Occipital lobe (tissue), 3 donors: ENCODE measurements at places on chromosomes 4 and X. TPM values are rescaled to one million over a fixed set of nuclear protein-coding genes. Genes with fewer than 3 reads are reported as not detected.

GRCh38 chrX:136689436-136689835, 41.5 kb downstream of the CD40LG start:
- no peak for DNase-seq

CD40LG gene
- total RNA-seq, result not detected

DNA sequence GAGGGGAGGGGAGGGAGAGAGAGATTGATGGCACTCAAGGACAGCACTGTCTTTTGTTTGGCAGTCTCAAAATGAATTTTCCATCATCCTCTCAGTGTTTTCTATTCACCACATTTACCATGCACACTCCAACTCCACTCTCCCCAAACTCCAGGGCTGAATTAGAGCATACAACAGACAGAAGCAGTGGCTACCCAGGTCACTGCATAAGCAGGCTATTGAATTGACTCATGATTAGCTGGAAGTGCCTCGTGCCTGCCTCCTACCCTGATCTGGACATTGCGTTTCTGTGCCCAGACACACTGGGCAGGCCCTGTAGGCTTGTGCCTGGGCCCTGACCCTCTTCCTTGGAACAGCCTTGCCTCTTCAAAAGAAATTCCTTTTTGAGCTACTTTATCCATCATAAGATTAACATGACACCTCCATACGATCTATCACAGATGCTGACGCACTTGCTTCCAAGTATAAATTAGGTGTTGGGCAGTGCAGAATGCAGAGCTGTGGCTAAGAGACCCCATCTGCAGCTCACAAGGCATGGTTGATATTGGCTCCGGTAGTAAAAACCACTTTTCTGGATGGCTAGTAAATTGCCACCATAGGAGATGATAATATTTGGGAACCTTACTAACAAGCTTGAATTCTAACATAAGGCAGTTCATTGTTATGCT, 752.9 kb downstream of the RPA4 start:
- DNase-seq, result no peak

- DNase-seq, result no peak
Observed at GRCh38 chr4:145484225-145484846, 2.7 kb downstream of the SMAD1 start.

DRP2 gene
- total RNA-seq, result 4.2 TPM

DNA sequence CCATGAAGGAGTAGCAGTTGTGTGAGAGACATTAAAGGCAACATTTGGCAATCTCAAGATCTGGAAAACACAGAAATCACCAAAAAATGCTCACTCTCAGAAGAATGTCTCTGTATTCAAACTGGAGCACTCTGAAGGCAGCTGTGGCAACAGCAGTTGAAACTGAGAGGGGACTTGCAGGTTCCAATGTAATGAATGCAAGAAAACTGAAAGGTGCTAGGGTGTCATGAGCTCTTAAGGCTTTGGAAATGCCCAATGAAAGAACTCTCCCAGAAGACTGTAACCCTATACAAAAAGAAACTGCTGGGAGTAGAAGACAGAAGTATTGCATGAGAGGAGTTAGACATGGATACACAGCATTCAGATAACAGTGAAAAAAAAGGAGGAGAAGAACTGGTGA, 118.2 kb upstream of the HTR2C start:
- DNase-seq, result no peak

FAM3A gene
- 8.1 TPM for total RNA-seq

DNA sequence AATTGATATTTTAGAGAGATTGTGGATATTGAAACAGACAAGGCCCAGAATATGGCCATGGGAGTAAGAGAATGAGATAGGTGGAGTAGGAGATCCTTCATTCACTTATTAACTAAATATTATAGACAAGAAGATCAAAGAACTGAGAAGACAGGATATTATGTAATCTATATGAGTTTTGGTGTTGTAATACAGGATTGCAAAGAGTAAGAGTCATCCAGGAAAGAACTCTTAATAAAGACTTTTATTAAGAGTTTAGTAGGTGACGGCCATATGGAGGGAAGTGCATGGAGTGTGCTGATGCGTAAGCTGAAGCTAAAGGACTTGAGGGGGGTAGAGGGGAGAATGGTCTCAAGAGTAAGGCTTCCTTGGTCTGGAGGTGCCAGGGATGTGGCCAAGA, 153.7 kb downstream of the VEGFC start:
- DNase-seq, result no peak

XK gene
- 3.3 TPM for total RNA-seq

GRCh38 chr4:121154103-121154515, 10.0 kb downstream of the TNIP3 start:
- no peak for DNase-seq

MXRA5 gene
- total RNA-seq, result 1.7 TPM

DNA sequence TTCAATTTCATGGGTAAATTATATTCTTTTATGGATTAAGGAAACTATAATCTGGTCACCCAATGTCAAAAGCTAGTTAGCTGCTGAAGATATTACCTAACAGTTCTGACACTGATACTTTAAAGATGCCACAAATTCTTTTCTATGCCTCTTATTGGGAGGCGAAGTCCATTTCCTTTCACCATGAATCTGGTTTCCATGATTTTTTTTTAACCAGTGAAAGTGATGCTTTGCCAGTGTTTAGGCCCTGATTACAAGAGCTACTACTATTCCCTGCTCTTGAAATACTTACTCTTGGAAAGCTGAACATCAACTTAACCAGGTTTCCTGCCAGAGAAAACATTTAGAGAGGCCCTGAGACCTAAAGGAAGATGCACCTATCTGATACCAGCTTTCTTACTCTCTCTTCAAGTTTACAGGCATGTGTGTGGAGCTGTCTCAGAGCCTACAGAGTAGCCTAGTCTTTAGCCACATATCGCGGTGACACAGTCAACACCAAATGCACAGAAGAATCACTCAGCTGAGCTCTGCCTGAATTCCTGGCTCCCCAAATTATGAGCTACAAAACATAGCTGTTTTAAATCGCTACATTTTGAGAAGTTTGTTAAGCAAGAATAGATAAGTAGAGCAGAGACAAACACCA, 1280.8 kb downstream of the PCDH7 start:
- DNase-seq, result no peak

ANAPC10 gene
- total RNA-seq, result 41.5 TPM

TFE3 gene
- 8.1 TPM for total RNA-seq

GRCh38 chr4:106618956-106619355, 250.4 kb upstream of the GIMD1 start:
- no peak for DNase-seq

GRCh38 chr4:23887989-23888388, 1.9 kb downstream of the PPARGC1A start:
- DNase-seq, result no peak

DNA sequence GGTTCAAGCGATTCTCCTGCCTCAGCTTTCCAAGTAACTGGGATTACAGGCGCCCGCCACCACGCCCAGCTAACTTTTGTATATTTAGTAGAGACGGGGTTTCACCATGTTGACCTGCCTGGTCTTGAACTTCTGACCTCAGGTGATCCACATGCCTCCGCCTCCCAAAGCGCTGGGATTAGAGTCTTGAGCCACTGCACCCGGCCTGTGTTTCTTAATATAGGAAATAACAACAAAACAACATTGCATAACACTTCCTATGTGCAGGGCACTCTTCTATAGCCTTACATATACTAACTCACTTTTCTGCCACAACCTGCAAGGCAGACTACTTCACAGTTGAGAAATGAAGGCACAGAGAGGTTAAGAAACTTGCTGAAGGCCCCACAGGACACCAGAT, 12.8 kb upstream of the TMEM131L start:
- DNase-seq, result no peak

GRCh38 chrX:1205681-1206611, 6.5 kb downstream of the CRLF2 start:
- DNase-seq, result no peak

SULT1B1 gene
- total RNA-seq, result 0.31 TPM

GRCh38 chr4:48225368-48226141, 44.1 kb downstream of the TEC start:
- no peak for DNase-seq

GRCh38 chr4:37978248-37978924, 18.2 kb downstream of the PTTG2 start:
- DNase-seq, result no peak

STK26 gene
- 0.78 TPM for total RNA-seq

RIPPLY1 gene
- total RNA-seq, result not detected

DNA sequence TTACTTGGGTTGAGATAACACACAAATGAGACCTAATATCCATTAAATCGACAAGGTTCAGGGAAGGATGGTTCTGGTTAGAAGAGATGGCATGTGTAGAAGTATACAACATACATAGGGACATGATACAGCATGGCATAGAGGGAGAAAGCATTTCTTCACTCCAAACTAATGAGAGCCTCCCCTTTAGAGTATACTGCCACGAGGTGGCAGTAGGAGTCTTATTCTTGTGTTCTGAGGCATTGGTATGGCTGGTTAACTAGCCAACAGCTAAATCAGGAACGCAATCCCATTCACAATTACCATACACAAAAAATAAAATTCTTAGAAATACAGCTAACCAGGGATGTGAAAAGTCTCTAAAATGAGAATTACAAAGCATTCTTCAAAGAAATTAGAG, 29.1 kb upstream of the TRO start:
- DNase-seq, result no peak

- no peak for DNase-seq
Observed at GRCh38 chr4:137623013-137623412, 90.7 kb upstream of the PCDH18 start.

- no peak for DNase-seq
Observed at GRCh38 chr4:113467581-113467980, 294.0 kb downstream of the CAMK2D start.

CACNA1F gene
- total RNA-seq, result not detected

DNA sequence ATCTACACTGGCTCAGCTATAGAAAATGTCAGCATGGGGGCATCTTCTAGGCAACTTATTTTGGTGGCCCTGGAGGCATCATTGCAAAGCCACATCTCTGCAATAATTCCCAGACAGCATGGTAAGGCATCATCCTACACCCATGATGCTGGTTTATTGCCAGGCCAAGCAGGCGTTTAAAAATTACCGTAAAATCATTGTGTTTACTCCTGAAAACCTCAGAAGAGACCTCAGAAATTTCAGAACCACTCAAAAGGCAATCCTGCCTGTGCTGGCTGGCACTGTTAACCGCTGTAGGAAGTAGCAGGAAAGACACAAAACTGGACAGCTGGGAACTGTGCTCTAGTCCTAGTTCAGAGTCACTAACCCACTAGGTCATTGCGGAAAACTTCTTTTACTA, 63.2 kb downstream of the MID1 start:
- no peak for DNase-seq

EIF1AX gene
- total RNA-seq, result 106 TPM

SHROOM3 gene
- 17.8 TPM for total RNA-seq

SPON2 gene
- 3.3 TPM for total RNA-seq

GRCh38 chr4:90852237-90852636, 725.0 kb downstream of the CCSER1 start:
- DNase-seq, result peak; percentile 21

DNA sequence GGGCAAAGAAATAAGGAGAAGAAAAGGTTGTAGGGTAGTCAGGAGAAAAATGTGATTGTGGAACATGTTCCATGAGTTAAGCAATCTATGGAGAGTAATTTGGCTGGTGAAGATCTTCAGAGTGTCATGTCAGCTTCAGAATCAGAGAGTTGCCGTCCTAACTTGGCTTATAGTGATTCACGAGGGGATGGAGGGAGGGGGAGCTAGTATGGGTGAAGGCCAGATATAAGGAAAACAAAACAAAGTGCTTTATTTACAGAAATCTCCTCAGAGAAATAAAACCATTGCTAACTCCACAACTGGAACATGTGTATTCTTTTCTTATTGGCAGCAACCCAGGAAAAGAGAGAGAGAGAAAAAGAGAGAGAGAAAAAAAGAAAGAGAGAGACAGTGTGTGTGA, 256.5 kb upstream of the NRK start:
- no peak for DNase-seq

- no peak for DNase-seq
Observed at GRCh38 chr4:6925357-6925836, 15.8 kb downstream of the TBC1D14 start.

SMARCA1 gene
- 78.0 TPM for total RNA-seq

DNA sequence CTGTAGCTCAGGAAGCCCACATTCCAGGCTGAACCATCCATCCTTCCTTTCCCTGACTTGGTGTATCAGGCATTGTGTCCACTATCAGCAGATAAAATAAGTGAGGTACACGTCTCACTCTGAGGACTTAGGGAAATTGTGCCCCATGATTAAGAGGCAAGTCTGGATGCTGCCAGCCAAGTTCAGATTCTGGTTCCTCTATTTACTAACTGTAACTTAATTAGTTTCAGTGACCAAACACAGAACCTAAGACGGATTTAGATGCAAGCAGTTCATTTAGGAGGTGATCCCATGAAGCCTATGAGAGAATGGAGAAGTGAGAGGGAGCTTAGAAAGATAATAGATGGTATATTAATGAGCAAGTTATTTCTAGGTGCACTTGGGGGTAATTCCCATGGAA, 56.6 kb upstream of the PACRGL start:
- DNase-seq, result no peak

DNA sequence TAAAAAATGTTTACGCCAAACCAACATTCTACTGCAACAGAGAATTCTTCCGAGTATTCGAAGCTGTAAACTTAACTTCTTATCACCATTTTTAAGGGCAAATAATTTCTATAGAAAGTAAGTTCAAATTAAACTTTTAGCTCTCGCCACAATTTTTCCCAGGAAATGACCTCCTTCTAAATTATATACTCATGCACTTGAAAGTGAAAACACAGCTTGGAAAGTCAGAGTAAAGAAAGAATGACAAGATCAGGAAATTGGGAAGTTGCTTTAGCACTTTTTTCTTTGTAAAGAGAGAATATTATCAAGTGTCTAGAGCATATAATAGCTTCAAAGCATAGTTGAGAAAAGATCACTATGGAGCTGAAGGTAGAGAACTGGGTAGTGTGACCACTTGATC, 1.2 kb downstream of the CYBB start:
- no peak for DNase-seq

DNA sequence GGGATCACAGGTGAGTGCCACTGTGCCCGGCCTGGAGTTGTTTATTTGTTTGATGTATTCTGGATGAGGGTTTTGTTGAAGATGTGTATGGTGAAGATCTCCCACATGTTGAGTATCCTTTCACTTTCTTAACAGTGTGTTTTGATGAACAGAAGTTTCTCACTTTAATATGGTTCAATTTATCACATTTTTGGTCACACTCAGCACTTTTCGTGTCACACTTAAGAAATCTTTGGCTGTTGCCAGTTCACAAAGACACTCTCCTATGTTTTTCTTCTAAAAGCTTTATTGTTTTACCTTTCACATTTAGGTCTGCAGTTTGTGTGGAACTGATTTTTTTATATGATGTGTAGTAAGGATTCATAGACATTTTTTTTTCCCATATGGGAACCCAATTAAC, 16.6 kb upstream of the ZNF185 start:
- DNase-seq, result no peak

DNA sequence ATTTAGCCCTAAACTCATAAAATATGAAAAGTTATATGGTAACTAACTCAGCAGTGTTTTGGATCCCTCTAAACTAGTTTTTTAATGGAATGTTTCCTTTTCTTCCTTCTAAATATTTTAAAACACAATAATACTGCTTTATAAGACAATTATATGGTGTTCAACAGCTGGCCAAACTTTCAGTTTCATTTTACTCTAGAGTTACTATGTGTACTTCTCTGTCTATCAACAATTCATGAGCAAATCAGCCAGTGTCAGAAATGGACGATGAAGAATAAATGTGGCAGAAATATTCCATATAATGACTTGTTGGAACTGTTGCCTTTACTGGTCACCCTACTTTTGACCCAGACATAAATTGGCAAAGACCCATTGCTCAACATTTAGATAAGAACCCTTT, 64.8 kb upstream of the CXXC4 start:
- no peak for DNase-seq

GRCh38 chr4:80079255-80079923, 6.4 kb upstream of the ANTXR2 start:
- no peak for DNase-seq

HTN1 gene
- not detected for total RNA-seq

GRCh38 chrX:153459986-153460385, 10.4 kb downstream of the HAUS7 start:
- DNase-seq, result no peak
